Tibial nerve (tissue), 4 donors: ENCODE measurements at places on chromosomes 12 and 14.

- DNase-seq = no peak
Measured at GRCh38 chr14:36279306-36280190, 40.9 kb downstream of the MBIP start.

DNA sequence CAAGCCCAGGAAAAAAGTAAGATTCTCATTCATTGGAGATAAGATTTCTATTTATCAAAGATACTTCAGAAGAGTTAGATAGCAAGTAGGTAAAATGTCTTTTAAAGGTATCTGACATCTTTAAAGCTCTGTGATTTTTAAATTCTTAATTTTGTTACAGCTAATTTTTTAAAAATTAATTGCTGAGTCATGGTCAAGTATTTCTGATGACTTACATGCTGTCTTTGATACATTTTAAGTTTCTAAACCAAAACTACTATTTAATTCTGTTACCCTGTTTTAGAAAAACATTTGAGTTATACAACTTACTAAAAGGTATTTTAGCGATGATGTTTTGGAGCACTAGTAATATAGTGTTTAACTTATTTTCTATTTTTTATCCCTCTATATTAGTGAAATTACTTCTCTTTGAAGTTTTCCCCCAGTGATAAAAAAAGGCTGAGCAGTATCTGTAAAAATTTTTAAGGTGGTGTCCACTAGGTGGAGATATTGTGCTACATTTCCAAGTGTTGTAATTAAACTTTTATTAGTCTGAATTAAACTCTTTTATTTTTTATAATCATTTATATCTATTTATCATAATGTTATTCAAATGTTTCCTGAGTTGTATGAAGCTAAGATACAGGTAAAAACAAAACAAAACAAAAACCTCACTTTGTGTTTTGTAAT, 11.5 kb downstream of the ALG10 start:
- DNase-seq = no peak

DNA sequence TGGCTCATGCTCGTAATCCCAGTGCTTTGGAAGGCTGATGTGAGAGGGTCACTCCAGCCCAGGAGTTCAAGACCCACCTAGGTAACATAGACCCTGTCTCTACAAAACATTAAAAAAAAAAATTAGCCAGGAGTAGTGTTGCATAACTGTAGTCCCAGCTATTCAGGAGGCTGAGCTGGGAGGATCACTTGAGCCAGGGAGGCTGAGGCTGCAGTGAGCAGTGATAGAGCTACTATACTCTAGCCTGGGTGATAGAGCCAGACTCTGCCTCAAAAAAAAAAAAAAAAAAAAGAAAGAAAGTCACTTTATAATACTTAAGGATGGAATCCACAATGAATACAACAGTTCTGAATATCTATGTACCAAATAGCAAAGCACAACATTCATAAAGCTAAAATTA, 10.2 kb upstream of the SLC10A1 start:
- DNase-seq = no peak

DNA sequence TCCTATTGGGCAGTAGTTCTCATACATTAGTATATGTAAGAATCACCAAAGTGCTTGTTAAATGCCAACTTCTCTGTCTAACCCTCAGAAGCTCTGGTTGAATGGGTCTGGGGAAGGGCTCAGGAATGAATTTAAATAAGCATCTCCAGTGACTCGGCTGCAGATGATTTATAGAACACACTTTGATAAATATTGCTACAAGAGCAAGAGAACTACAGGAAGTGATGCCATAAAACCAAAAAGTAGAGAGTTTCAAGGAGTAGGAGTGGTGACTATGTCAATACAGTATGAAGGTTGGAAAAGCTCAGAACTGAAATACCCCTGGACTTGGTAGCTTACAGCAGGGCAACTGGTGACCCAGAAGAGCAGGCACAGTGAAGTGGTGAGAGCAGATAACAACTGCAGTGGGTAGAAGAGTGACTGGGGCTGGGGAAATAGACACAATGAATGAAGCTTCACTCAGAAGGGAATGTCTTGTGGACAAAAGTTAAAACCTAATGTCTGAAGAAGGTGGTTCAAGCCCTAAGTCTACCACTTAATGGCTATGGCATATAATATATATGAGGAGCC, 8.0 kb upstream of the PLEKHA5 start:
- DNase-seq = no peak

- DNase-seq = no peak
Measured at GRCh38 chr12:121918679-121919038, 267 bp downstream of the CFAP251 start.
